ENCODE measurements at places on chromosomes 6 and 20.
A peak's percentile ranks its signal among the peaks of the same experiment; 100 is the strongest.

DNA sequence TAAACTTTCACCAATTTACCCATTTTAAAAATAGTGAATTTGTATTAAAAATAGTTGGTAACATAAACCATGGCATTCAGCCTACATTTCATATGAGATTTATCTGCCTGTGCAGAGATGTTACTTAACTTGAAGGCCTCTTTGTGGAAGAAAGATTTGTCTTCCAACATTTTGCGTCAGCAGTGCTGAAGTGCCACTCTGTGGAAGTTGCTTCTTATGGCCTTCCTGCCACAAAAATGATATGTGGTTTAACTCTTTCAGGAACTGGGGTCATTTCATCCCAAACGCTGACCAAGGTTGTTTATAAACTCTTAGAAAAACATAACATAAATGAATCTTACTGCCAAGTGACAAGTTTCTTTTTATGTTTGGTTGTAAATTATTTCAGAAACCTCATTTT is 246.8 kb downstream of the ARID1B start:
- DNase-seq = no peak

GRCh38 chr6:83927470-83927869 is 68.0 kb downstream of the CYB5R4 start:
- no peak for DNase-seq

DNA sequence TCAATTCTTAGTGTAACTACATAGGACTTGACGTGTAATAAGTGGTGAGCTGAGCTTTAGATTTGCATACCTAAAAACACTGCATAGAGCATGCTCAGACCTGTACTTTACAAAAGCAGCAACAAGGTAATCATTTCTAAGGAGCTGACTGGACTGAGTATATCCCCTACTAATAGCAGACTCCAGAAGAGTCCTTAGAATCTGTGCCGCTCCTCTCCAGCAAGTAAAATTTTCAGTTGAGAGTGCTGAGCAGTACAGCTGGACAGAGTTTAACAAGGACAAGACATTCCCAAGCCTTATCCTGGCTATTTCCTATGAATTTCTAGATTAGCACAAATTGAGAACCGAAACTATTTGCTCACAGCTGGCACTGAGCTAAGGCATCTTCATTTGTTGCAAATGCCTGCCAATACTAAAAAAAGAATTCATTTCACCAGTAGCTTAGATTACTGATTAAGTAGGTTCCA is 26.1 kb upstream of the KLHL31 start:
- DNase-seq = no peak

DNA sequence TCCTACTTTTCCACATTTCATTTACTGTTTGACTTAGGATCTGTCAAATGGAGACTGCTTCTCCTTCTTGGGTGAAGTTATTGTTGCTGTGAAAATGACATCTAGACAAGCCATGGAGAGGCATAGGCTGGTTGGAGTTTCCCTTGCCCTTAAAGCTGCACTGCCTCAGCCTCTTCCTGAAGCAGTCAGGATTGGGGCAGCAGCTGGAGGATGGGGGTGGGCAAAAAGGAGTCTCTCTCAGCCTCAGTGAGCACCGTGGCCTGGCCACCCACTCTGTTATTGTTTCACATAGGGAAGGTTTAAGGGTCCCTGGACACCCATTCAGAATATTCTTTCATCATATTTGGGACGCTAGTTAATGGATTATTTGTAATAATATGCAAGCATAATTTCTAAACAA is 7.7 kb upstream of the ZBTB24 start:
- DNase-seq = no peak

- no peak for DNase-seq
Measured at GRCh38 chr20:34621383-34622367, 55.2 kb downstream of the PIGU start.

- peak; percentile 14 for DNase-seq
Measured at GRCh38 chr6:29749308-29749662, 26.1 kb downstream of the HLA-F start.

- DNase-seq = no peak
Measured at GRCh38 chr6:6686748-6687601, 98.5 kb downstream of the LY86 start.

- peak; percentile 30 for DNase-seq
Measured at GRCh38 chr20:57748601-57749130, 38.9 kb upstream of the PMEPA1 start.

DNA sequence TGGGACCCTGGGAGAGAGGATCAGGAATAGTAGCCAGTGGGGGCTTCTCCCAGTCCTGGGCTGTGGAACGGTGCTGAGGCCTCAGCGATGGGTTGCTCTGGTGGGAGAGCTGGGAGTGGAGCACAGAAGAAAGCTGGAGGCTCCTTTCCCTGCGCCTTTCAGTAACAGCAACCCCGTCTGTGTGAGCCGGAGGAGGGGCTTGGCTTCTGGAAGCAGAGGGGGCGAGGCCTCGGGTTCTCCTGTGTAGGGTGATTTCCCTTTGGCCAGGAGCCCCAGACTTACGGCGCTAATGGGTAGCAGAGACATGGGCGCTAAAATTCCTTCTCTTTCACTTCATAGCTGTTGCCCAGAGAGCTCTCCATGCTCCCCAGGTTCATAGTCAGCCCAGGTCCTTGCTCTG is 55.0 kb downstream of the DAAM2 start:
- DNase-seq = no peak

DNA sequence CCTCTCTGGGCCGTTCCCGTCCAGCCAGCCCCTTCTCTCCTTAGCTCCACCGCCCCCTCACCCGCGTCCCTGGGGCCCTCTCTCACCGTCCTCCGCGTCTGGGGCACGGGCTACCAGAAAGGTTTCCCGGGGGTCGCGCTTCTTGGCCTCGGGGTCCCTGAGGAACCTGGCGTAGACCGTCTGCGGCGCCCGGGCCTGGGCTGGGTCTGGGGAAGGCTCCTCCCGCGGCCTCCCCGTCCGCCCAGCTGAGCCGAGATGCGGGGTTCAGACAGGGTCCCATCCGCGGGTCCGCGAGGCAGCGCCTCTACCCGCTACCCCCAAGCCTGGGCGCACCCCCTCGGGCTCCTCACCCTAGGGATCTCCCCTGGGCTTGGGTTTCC is 1.1 kb downstream of the TULP1 start:
- no peak for DNase-seq

DNA sequence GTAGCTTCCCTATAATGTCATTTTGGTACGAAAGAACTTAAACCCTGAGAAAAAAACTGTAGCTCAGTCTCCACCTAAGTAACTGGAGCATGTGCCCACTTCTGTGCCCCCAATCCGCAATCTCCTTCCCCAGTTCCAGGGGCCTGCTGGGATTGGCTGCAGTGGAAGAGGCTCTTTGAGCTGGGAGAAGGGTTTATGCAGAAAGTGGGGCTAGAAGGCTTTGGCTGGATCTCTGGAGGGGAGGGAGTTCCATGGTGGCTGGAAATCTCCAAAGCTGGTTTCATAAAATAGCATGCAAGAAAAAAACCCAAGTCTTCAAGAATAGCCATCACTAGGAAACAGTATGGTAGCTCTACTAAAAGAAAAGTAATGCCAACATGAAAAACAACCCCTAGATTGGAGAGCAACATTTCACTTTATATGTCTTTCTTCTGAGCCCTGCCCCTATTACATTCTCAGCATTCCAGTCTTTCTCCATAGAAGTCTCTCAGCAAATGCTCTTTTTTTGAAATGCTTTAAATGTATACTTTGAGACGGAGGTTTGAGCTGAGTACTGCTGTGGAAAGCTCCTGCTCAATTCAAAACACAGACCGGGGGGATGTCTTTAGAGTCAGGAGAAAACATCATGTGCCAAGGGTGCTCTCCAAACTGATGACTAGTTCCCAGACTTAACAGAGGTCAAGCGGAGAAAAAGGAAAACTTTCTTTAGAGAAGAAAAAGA is 36.0 kb upstream of the FOXO3 start:
- no peak for DNase-seq

DNA sequence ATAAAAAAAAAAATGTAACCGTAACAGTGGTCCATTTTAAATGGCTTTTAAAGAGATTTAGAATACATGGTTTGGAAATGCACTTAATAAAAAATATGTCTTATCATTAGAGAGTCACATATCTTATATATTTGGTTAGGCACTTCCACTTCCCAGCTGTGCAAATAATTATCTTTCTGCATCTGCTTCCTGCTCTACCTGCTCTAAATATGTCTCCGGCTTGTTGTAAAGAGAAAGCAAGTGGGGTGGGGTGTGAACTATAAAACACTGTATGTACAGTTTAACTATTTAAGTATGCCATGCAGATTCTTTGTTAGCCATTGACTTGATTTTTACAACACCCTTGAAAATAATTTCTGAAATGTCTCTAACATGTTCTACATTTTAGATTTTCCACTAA is 106.3 kb downstream of the NKAIN2 start:
- no peak for DNase-seq

DNA sequence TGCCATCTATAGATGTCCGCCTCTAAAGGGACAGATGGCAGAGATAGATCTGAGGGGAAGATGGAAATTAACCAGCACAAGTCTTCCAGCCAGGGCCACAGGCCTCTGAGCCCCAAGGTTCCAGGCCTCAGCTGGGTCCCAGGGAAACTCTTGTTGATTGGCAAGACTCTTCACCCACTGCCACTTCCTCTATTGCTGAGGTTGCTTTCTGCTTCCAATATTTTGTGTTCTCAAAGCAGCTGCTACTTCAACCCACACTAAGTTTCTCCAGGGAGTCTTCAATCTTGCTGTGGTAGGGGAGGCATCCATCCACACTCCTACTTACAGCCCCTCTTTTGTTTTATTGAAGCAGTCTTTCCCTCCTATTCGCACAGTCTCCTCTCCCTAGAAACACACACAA is 36.4 kb upstream of the SASH1 start:
- DNase-seq = no peak

- peak; percentile 42 for DNase-seq
Measured at GRCh38 chr6:73515204-73515655, 5.6 kb downstream of the EEF1A1 start.

DNA sequence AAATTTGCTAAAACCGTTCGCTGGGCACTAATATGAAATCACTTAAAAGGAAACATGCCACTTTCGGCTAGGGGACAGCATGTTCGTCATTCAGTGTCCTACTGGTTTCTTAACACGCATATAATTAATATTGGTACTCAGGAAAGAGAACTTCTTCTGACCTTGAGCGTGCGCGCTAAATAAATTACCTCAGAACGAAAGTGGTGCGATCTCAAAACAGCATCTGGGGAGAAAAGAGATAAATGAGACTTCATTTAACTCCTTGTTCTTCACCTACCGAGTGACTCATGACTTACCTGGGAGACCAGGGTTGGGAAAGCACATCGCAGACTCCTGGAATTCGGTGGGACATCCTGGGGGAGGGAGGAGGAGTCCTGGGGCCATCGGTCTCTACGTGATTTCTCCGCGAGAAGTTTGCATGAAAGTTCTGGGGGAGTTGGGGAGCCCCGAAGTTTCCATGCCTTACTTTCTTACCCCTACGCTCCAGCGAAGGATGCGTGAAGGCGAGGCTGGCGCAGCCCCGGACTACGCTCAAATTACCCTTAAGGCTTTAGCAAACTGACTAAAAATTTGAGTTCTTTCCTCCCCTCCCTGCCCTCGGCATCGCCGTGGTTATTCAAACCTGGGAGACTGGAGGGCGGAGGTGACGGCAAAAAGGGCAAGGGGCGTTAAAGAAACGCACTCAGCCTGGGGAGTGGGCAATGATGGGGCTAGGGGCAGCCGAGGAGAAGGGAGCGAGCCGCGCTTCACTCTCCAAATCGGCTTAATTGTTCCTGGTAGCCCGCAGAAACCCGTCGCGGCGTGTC is 1.1 kb upstream of the BEND6 start:
- DNase-seq = no peak

DNA sequence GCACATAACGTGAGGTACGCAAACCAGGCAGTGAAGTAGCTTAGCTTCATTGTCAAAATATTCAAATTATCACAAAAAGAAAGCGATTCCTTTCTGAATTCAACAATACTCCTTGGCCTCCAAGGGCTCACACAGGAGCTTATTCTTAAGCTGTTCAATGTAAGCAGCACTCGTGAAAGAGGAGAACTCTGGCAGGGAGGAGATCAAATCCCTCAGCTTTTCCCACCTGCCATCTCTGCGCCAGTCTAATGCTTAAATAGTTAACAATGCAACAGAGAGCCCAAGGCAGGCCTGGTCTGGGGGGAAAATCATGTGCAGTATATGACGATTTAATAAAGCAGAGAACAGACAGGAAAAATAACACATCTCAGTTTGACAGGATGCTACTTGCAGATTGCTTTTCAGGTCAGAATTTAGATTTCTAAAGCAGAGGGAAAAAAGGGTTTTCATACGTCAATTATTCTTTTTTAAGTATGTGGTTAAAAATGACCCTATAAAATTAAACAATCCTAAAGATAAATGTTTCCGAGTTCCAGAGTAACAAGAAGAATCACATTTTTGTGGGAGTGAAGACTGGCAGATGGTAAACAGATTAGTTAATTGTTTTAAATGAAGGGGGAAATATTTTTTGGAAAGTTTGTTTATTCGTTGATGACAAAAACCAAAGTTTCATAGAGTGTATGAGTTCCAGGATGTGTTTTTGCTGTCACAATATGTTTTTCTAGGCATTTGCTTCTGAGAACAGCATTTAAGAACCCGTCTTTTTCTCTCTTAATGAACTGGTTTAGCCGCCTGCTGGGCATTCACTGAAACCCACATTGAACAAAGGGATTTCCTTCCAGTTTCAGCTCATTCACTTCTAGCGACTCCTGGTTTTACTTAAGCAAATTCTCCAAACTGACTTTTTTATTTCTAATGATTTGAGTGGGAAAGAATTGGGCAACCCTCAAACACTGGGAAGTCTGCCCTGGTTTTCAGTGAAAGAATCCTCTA is 45.9 kb downstream of the PLAGL1 start:
- DNase-seq = no peak

GRCh38 chr6:110358553-110359160 is 508 bp upstream of the METTL24 start:
- no peak for DNase-seq

GRCh38 chr6:138428944-138429598 is 25.0 kb downstream of the HEBP2 start:
- peak; percentile 64 for DNase-seq

GRCh38 chr6:85416049-85416448 is 33.8 kb upstream of the NT5E start:
- DNase-seq = no peak

DNA sequence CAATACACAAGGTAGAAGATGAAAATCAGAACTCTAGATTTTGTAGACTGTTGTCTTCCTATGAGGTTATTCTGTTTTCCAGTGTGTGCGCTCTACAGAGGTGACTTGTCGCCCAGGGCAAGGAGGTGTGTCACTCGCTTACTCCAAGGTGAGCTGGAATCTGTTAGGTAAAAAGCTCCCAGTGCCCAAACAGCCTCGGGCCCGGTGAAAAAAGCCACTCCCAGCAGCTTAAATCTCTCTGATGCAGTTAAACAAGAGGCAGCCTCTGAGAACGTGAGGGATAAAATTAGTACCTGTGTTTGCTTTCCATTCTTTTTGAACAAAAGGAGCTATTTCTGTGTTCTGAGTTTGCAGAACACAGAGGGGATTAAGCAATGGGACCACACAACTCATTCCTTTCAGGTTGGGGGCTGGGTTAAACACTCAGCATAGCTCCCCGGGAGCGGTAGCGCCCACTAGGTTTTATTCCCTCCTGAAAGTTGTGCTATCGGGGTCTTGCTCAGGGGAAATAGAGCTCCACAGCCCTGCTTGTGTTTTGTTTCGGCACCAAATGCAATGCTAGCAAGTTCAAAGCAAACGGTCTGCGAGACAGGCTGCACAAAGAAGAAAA is 181.2 kb downstream of the FOXA2 start:
- DNase-seq = no peak

- peak; percentile 72 for DNase-seq
Measured at GRCh38 chr20:32966881-32967781, 37.1 kb downstream of the SUN5 start.
